ENCODE measurements at places on chromosomes 5 and 9.

DNA sequence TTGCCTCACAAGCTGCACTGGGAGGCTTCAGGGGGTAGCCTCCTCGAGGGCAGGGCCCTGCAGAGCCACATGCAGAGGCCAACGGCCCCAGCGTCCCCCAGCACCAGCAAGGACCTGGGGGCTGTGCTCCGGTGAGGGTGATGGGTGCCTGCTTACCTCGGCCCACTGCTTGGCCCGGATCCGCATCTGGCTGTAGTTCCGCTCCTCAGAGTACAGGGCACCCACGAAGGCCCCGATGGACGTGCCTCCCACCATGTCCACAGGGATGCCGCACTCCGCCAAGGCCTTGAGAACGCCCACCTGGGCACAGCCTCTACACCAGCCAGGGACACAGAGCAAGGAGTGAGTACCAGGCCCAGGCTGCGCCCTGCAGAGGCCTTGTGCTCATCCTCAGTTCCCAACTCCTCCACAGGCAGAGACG is 8.0 kb upstream of the NSMF start:
- DNase-seq = no peak

- no peak for DNase-seq
Measured at GRCh38 chr5:141906517-141906916, 17.2 kb upstream of the DELE1 start.

DNA sequence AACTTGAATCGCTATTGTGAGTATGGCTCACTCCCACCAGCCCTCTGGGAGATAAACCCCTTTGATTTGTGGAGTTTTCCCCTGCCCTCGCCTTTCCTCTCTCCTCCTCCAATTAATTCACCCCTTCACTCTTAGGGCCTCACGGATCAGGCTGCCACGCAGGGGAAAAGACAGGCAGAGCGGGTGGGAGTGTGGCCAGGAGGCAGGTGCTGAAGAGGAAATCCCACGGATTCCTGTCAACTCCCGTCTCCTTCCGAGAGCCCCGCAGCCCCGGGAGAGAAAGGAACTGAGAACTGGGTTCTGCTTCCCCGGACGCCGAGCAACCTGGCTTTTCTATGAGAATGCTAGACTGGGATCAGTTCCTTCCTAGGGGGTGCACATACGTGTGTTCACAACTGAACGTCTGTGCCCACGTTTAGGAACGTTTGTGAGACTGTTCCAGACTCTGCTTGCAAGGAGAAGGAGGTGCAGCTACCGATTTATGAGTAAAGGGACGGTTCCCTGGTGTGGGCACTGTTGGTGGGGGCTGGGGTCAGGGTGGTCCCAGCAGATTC is 314.5 kb upstream of the TLE4 start:
- no peak for DNase-seq

DNA sequence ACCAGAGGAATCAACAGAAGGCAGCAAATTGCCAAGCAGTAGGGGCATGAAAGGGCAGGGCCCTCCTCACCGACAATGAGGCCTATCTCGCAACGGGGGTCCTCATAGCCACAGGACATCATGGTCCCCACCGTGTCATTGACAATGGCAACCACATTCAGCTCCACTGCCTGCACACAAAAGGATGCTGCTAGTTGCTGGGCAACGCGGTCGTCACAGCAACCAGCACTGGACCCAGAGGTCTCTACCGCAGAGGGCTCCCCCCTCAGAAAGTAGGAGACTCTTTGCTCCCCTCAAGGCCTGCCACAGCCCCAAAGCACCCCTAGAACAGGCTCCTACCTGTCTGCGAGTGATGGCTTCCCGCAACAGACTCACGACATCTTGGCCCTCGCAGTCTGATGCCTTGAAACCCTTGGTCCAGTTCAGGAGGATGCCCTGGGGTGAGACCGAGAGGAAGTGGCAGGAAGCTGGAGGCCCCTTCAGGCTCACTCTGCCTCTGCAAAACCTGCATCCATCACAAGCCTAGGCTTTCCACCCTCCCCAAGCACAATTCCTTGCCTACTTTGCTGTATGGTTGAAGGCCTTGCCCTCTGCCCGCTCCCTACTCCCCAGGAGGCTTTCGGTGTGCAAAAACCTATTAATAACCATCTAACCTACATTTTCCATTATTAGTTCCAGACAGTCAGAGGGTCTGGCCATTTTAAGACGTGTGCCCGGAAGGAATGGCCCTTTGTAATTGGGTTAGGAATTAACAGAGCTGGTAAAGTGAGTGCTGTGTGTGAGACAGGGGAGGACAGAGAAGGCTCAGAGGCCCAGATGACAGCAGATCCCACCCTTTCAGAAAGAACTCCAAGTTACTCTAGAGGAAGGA is 15.2 kb downstream of the HK3 start:
- DNase-seq = no peak

DNA sequence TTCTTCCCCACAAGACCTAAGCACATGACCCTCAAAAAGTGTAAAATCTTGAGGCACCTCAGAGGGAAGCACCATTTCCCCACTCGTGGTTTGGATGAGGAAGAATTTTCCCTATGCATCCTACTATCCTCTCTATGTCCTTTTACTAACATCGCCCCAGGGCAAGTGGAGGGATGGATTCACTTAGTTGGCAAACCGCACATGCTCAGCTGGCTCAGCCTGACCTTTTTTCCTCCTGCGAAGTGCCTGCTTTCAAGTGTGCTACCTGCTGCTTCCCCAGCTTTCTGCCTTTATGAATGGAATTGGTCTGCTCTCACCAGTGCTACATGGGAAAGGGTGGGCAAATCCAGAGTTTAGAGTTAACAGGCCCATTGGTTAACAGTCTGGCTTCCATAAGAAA is 56.6 kb upstream of the IFNK start:
- no peak for DNase-seq

GRCh38 chr5:59445741-59446140 is 447.8 kb downstream of the PDE4D start:
- DNase-seq = no peak

All from large intestine (tissue), 12 donors.